ENCODE measurements at places on chromosomes 2 and 18.

DNA sequence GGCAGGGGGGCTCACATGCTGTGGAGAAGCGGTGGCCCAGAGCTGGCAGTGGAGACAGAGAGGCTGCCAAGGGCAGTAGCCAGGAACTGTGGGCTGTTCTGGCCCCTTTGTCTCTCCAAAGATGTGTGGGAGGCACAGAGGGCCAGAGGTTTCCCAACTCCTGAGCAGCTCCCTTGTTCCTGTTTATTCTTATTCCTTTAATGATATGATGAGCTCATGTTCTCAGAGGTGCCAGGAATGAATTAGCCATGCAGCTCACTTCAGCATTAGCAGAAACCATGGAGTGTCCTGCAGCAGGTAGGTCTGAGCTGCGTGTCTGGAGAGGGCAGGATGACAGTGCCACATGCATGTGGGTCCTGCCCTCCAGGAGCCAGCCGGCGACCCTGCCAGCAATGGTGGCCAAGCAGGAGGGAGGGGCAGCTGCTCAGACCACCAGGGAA, 77.9 kb upstream of the FZD7 start:
- DNase-seq, result peak; percentile 76

DNA sequence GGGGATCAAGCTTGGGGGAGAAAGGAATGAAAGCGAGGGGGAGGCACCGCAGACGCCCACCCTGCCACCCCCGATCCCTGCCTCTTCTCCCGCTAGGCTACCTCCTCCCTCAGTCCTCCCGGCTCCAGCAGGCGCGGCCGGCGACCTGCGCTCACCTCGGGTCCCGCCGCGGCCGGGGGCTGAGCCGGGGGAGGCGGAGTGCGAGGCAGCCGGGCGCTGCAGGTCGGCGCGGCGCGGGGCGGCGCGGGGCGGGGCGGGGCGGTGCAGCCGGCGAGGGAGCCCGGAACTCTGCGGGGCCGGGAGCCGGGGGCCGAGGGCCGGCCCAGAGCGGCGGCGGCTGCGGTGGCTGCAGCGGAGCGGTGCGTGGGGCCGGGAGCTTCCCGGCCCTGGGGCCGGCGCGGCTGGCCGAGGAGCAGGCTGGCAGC, 477 bp downstream of the ACVR1 start:
- DNase-seq, result no peak

DNA sequence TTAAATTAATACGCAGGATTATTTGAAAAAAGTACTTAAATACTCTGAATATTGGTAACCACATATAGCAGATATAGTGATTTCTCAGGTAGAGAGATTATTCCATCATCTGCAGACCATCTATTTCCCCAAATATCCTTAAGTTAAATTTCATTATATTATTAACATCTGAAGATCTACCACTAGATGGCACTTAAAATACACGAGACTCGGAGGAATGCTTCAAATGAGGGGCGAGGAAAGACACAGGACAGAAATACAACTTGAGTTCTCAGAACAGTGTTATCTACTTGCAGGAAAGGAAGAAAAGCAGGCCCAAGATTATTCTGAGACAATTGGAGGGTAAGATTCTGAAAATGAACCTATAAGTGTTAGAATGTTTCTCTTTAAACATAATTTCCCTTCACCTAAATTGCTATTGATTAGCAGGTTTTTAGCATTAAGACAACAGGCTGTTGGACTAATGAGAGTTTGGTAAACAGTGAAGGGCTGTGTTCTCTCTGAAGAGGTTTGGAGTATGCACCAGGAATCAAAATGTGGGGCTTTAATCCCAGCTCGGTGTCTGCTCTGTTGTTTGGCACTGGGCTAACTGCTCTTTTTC, 76.9 kb upstream of the GCFC2 start:
- DNase-seq, result peak; percentile 37

GRCh38 chr2:52264488-52264887, 1232.6 kb upstream of the NRXN1 start:
- DNase-seq, result peak; percentile 2

DNA sequence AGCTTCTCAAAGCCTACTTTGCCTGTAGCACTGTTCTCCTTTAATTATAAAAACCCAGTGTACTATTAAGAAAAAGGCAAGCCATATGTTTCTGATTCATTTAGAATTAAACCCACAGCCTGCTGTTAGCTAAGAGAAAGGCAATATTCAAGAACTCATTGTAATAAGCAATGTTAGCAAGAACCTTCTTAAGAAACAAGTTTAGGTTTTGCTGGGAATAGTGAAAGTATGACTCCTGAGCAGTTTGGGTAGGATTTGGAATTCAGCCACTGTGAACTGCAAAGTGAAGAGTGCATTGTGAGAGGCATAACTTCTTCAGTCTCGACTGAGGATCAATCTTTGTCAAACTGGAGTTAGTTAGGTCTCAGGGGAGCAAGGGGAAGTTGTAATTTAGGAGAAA, 206.5 kb upstream of the NT5C1B start:
- DNase-seq, result peak; percentile 72

All from renal cortical epithelial cell (primary cell).